ENCODE measurements at places on chromosomes 3 and 15.

GRCh38 chr3:166721466-166721865, 658.6 kb downstream of the ZBBX start:
- DNase-seq: no peak

DNA sequence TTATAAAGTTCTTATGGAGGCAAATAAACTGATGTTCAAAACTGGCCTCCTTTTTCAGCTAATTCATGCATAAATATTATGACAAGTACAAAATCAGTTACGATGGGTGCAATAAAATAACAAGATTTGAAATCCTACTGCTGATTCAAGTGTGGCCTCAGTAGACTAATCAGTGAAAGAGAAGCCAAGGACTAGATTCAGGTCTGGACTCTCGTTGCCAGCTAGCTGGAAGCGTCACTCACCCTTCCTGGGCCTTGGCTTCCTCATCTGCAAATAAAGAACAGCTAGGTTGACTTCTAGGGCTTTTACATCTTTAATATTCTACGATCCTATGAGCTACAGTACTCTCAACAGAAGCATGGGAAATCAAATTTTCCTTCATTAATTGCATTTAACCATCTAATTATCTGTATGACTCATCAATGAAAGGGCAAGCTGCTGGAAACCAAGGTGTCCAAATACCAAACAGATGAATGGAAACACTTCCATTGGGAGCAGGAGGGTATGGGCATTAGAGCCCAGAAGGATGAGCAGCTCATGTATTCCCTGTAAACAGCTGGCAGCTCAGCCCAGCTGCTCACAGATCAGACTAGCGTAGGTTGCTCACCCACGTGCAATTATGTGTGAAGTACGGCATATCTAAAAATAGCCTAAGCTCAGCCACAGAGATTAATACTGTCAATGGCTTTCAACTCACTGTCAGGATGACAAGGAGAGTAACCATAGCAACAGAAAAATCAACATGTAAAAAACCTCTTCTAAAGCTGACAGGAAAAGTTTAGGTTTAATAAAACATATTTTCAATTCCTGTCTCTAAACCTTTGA, 294.8 kb downstream of the PLCL2 start:
- no peak for DNase-seq

- no peak for DNase-seq
Measured at GRCh38 chr3:66567077-66567476, 66.3 kb upstream of the LRIG1 start.

- no peak for DNase-seq
Measured at GRCh38 chr15:83205725-83206324, 1.8 kb downstream of the HDGFL3 start.

GRCh38 chr3:73030073-73030597, 31.3 kb upstream of the EBLN2 start:
- DNase-seq: no peak

DNA sequence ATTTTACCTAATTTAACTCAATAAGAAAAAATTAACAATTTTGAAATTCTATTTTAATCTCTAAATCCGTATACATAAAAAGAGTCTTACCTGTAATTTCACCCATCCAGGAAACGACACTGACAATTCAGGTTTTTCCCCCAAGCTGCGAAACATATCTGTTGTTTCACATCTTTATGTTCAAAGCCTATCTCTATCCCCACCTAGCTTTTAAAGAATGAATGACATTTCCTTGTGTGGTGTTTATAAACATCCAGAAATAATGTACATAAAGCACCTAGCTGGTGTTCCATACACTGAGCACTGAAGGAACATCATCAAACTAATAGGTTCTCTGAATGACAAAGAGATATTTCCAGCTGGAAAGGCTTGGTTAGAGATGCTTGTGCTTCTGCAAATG, 867.8 kb downstream of the SQOR start:
- no peak for DNase-seq

- no peak for DNase-seq
Measured at GRCh38 chr15:73688455-73688854, 4.3 kb downstream of the CD276 start.

- DNase-seq: peak; percentile 53
Measured at GRCh38 chr15:25693321-25694238, 169.5 kb downstream of the ATP10A start.

- DNase-seq: no peak
Measured at GRCh38 chr3:97990624-97991292, 18.5 kb upstream of the RIOX2 start.

GRCh38 chr15:64466408-64467141, 6.2 kb downstream of the ZNF609 start:
- no peak for DNase-seq

DNA sequence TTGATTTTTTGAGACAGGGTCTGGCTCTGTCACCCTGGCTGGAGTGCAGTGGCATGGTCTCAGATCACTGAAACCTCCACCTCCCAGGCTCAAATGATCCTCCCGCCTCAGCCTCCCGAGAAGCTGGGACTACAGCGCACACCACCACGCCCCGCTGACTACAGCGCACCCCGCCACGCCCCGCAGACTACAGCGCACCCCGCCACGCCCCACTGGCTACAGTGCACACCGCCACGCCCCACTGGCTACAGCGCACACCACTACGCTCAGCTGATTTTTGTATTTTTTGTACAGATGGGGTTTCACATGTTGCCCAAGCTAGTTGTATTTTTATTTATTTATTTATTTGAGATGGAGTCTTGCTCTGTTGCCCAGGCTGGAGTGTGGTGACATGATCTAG, 35.6 kb downstream of the SLC51A start:
- no peak for DNase-seq

DNA sequence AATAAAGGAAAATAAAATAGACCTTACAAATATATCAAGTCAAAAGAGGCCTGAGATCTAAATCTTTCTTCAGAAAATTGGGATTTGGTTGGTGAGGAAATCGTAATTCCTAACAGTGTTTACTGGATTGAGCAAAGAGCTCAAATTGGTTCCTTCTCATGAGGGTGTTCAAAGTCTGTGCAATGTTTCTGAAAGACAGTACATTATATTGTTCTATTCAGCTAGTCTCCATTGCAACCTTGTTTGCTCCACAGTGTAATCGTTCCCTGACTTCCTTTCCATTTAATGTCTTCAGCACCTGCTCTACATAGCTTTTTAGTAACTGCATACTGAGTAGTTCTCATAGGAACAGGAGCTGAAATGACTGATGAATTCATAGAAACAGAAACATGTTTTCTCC, 326.8 kb downstream of the SUCLG2 start:
- no peak for DNase-seq

DNA sequence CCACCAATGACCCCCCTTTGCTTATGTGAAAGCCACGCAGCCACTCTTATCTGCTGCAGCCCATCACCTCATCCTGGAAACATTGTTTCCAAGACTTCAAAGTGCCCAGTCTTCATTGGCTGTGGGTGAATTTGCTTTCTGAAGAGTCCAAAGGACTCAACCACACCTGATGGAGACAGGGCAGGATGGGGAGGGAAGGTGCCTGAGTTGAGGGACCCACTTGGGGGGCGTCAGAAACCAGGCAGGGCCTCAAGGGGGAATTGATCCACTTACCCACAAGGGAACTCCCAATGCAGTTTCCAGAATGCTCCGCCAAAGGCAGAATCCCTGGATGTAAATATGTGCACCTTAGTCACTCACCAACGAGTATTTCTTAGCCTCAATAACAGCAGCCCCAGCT, 147.9 kb upstream of the ATP2B2 start:
- DNase-seq: no peak

DNA sequence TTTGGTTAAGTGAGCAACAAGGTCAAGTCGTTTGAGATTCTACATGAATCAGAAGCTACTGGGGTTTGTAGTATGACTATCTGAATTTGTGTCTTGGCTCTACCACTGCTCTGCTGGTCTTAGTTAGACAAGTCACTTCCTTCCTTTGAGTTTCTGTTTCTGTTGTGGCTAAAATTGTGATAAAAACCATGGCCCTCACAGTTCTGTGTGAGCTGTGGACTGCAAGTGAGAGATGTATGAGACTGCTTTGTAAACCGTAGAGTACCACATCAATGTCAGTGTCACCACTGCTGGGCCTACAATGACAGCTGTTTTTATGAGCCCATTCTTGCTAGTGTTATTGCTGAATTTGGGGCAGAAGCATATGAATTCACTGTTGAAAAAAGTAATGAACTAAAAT, 32.7 kb downstream of the RARB start:
- DNase-seq: peak; percentile 57

- no peak for DNase-seq
Measured at GRCh38 chr3:29527246-29527645, 246.4 kb downstream of the RBMS3 start.

DNA sequence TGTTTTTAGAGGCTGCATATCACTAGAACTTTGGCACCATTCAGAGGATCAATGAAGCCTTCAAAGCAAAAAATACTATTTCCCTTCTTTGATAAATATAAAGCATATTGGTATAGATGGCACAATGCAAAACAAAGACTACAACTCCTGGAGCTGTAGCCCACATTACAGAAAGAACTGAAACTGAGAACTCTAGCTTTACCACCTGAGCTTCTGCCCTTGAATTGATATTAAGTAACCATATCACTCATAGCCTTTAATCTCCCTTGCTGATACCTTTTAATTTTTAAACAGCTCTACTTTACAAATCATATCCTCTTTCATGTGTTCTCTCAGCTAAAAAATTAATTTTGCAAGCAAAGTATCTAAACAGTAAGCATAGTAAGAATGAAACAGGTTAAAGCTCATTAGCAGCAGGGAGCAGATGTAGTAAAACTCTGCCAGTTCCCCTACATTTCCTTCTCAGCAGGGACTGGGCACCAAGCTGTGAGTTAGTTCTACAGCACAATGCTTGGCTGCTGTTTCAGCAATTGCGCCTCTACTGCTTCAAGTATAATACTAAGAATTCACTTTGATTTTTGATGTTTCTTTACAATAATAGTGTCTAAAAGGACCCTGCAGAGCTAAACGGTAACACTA, 97.9 kb upstream of the NANOGP8 start:
- no peak for DNase-seq

DNA sequence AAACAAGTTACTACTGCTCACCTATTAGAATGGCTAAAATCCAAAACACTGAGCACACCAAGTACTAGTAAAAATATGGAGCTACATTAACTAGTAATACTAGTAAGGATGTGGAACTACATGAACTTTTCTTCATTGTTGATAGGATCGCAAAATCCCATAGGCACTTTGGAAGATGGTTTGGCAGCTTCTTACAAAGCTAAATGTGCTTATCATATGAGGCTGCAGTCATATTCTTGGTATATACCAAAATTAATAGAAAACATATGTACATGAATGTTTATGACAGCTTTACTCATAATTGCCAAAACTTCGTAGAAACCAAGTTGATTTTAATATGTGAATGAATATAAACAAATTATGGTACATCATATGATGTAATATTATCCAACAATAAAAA, 366.8 kb upstream of the KCNMB2 start:
- DNase-seq: no peak

GRCh38 chr3:43183456-43183855, 77.6 kb upstream of the POMGNT2 start:
- DNase-seq: no peak

DNA sequence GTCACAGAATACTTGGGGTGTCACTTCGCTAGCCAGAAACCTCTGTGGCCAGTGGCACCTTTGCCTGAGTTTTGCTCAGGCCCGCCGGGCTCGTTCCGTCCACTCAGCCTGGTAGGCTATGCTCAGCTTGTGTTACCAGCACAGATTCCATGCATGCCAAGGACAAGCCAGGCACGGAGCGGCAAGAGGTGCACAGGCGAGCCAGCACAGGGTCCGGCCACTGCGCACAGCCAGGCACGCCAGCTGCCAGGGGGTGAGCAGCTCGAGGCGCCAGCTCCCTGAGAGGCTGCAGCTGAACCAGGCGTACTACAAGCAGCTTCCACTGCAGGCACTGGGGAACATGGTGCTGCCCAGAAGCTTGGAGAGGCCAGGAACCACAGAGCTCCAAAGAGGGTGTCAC, 14.7 kb downstream of the PCYT1A start:
- DNase-seq: no peak

DNA sequence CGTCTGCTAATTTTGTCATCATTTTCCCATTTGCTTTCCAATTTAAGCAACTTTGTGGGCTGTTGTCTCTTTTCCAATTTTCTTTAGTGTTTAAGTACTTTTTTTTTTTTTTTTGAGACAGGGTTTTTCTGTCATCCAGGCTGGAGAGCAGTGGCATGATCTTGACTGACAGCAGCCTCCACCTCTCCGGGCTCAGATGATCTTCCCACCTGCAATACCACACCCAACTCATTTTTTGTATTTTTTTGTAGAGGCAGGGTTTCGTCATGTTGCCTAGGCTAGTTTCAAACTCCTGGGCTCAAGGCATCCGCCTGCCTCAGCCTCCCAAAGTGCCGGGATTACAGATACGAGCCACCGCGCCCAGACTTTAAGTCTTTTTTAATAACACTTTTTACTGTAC, 26.2 kb upstream of the EIF4A2 start:
- no peak for DNase-seq

All from RPMI8226 (cell line).